ENCODE measurements at places on chromosomes 1 and 21.

- no peak for DNase-seq
These were observed 42.0 kb upstream of the CACHD1 start for GRCh38 chr1:64427879-64428278.

DNA sequence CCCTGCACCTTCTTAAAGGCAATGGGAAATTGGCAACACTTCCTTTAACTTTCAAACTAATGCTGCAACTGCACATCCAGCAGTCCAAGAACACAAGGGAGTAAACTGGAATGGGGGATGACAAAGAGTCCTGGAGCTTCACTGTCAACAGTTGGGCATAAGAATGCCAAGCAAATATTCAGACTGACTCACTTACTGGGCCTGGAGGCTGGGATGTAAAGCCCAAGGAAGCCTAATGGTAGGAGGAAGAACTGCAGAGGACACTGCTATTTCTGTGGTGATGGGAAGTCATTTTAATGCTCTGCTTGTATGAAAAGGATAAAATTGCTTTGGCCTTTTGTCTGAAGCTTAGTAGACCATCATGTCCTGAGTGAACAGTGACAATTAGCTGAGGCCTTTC lies 15.7 kb upstream of the DMRTA2 start:
- DNase-seq: no peak

DNA sequence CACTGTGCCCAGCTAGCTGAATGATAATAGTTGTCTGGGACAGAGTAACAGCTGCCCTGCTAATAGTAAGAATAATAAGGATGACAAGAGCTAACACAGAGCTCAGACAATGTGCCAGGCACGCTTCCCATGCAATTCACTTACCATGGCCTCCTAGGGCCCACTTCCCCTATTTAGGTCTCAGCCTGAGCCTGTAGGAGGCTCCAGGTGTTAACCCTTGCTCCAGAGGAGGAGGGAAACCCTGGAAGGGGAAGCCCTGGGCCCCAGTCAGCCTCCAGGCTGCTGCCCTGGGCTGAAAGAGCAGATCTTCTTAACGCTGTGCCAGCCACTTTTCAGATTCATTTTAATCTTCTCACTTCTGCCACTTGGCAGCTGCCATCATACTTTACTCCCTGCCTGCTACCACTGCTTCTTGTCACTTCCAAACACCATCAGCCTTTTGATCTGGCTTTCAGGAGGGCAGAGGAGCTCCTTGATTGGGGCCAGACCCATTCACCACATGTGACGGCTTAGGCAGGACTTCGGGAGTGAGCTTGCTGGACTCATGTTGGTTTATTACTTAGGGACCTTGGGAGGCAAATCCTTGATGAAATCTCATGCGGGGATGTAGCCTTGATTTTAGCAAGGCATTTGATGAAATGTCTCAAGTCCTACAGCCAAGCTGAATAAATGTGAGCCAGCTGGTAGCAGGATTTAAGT lies 66.7 kb upstream of the PARP1 start:
- DNase-seq: no peak

DNA sequence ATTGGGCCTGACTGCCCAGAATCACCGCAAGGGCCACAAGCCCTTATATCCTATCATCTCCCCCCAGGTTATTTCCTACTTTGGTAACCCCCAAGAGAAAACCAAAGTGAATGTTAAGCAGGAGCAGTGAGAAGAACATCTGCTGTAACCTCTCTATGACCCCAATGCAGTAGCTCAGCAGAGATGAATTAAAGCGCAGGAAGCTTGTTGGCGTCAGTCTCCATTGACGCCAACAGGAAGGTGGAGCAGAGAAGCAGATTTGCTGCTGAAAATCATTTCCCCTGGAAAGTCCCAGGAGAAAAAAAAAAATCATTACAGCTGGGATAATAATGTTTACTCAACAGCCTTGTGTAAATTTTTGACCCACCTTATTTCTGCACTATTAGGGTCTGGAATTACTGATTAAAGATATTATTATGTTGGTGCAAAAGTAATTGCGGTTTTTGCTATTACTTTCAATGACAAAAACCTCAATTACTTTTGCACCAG lies 33.2 kb upstream of the FAM163A start:
- DNase-seq: no peak

DNA sequence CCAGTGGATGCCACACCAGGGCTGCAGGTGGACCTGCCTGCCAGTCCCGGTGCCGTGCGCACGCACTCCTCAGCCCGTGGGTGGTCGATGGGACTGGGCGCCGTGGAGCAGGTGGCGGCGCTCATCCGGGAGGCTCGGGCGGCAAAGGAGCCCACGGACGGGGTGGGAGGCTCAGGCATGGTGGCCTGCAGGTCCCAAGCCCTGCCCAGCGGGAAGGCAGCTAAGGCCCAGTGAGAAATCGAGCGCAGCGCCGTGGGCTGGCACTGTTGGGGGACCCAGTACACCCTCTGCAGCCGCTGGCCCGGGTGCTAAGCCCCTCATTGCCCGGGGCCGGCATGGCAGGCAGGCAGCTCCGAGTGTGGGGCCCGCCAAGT lies 1171.8 kb upstream of the B3GALT2 start:
- no peak for DNase-seq

DNA sequence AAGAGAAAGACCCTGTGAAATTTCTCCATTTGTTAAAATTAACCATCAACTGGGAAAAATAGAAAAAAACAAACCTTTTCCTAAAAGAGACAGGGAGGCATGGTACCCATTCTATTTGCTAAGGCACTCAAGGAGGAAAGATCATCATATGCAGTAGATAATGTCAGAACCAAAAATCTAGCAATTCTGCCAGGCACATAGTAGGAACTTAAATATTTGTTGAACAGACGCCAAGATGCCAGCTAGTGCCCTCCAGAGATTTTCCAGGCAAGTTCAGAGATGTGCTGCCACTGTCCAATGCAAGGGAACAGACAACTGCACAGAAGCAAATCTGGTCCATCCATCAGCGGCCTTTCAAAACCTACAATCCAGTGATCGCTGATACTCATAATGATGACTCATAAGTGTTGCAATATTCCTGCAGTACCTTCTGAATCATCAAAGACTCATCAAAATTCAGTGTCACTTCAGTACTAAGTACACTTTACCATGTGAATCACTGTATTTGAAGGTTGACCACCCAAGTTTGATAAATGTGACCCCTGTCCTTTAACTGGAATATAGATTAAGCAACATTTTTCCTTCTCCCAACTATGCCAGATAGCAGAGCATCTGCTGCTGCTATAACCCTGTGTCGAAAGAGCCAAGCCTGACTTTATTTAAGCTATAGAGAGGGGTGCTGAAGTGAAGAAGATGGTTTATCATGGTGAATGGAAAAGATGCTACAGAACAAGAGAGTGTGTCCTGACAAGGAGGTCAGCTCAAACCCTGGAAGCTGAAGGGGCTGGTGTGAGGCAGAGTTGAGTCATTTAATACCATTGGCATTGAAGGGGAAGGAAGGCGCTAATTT lies 99.1 kb downstream of the MT1HL1 start:
- DNase-seq: no peak

Measured in Calu3 (cell line).